ENCODE measurements at places on chromosomes 11 and 22.
A peak's percentile ranks its signal among the peaks of the same experiment; 100 is the strongest.

- DNase-seq = no peak
Measured at GRCh38 chr11:125956391-125957134, 10.7 kb downstream of the VSIG10L2 start.

- peak; percentile 62 for DNase-seq
Measured at GRCh38 chr11:63915961-63916836, 765 bp downstream of the RCOR2 start.

DNA sequence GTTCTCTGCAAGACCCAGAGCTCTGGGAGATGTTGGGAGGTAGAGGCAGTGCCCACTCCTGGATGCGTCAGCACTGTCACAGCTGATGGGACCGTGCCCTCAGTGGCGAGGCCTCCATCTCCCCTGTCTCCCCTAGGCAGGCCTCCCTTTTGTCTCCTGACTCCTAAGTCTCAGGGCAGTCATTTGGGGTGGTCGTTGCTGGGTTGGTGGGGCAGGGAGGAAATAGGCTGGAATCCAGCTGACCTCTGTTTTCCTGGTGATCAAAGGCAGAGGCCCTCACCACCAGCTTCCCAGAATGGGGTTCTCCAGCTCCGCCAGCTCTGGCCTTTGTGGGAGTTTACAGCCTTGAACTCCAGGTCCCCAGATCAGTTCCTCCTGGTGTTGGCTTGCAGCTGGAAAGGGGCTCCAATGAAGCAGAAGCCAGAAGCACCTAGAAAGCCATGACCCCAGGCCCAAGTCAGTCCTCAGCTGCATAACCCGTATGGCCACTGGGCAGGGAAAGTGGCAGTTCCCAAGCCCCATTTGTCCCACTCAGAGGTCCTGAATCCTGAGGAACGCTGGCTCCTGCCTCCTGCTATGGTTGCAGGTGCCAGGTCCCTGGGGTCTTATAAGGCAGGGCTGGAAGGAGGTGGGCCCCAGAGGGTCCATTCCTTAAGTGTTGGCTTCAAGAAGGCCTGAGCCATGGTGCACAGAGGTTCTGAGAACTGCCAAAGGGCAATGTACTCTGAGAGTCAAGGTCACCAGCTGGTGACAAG lies 7.3 kb upstream of the FXYD2 start:
- DNase-seq = no peak

DNA sequence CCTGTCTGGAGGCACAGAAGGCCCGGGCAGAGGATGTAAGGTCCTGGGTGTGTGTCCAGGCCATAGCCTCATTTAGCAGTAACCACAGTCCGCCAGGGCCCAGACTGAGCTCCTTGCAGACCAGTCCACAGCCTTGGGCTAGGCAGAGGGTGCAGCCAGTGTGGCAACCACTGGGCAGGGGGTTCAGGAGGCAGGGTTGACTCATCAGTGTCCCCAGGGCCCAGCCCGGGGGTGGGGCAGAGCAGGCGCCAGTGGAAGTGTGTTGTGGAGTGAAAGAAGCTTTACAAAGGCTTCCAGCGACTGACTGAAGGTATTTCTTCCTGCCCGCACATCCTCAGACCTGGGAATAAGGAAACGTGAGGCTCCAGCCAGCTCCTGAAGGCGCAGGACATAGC lies 27.7 kb upstream of the WNT11 start:
- DNase-seq = no peak

DNA sequence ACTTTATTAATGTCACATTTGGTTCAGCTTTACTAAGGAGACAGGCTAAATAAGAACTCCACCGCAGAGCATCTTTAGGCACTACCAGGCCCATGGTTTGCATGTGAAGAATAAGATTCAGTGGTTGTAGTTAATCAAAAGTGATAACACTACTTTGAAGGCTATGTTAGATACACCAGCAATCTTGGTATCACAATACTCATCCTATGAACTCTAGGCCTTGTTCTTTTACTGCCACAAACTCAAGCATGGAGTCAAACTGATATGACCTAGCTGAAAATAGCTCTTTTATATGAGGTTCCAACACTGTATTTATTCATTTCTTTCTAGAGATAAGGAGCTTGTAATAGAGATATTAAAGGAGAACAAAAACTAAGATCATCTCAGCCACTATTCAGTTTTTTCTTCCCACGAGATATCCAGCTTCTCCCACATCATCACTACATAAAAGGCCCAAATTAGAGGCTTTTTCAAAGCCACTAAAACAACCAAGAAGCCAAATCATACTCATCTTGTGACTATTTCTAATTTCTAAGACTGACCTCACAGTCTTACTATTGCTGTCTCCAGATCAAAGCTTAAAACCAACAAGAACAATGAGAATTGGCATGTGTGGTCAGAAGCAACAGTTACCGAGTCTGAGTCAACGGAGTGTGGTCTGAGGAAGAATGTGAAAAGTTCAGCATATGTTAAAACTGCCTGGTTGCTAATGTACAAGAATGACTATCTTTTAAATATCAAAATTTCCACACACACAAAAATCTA lies 25.1 kb upstream of the GUCY1A2 start:
- no peak for DNase-seq

DNA sequence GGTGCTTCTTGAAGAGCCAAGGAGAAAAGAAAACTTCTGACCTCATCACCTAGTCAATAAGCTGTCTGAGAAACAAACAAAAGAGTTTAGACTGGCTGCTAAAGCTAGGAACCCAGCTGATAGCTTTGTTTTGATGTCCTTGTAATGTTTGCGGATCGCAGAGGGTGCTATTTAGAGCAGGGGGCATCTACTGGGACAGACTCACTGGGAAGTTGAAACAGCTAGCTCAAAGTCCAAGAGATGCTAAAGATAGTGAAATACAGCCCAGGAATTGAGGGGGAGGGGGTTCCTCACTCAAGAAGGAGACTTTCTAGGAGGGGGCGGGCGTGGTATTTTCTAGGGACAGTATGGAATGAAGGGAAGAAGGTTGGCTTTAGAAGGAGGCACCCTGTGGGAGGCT lies 18.9 kb downstream of the ZBTB16 start:
- DNase-seq = no peak

- DNase-seq = no peak
Measured at GRCh38 chr11:87173185-87174039, 135.7 kb downstream of the TMEM135 start.

GRCh38 chr11:1653541-1654387 lies 24.2 kb downstream of the KRTAP5-5 start:
- DNase-seq = no peak
